ENCODE measurements at places on chromosomes 5 and 9.

DNA sequence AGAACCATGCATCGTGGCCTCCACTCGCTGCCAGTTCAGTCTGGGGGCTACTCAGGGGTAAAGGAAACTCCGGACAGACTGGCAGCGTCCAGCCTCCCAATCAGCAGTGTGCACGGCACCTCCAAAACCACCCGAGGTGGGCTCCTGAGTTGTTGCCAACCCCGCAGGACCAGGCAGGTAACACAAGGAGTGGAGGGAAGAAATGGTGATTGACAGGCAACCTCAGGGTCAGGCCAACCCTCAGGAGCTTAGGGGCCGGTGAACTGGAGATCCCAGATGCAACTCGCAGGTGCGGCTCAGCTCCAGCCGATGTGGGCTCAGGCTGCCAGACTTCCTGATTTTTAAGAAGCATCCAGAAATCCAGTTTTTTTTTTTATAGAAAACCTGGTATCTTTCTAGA, 37.3 kb upstream of the AKNA start:
- no peak for DNase-seq

- no peak for DNase-seq
Measured at GRCh38 chr5:105501315-105501714, 1938.7 kb upstream of the NUDT12 start.

DNA sequence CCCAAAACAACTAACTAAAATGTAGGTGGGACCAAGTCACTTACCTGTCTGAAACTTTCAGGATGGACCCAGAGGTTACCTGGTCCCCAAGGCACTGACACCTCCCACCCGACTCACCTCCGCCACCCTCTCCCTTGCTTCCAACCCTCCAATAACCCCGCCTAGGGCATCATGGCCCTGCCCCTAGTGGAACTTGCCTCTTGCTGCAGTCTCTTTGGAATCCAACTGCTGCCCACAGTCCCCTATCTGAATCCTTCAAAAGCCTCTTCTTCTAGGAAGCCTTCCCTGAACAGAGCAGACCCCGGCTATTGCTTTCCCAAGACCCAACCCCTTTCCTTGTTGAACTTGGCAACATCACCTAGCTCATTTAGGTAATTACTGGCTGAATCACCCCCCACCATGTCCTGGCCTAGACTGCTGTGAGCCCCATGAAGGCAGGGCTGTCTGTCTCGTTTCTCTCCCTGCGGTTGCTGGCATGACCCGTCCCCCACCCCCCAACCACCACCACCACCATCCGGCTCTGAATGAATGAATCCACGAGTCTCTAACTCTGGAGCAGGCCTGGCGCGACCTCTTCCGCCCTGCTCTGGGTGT, 9.4 kb downstream of the CRB2 start:
- no peak for DNase-seq

GRCh38 chr9:91992461-91993041, 42.5 kb upstream of the ROR2 start:
- DNase-seq: no peak

DNA sequence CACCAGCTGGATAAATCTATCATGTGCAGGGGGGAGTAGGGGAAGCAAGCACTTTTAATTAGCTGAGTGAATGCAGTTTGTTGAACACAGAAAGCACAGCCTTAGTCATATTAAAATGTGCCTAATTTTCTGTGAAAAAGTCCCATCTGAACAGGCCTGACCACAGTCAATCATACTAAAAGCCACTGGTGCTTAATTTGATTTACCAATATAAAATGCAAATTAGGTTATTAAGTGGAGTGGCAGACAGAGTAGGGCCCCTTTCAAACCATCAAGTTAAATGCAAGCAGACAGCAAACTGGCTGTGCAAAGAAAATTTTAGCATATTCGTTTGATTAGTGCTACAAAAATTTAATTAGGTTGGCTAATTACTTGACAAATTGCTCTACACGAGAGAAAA, 176.1 kb downstream of the ISL1 start:
- DNase-seq: no peak

DNA sequence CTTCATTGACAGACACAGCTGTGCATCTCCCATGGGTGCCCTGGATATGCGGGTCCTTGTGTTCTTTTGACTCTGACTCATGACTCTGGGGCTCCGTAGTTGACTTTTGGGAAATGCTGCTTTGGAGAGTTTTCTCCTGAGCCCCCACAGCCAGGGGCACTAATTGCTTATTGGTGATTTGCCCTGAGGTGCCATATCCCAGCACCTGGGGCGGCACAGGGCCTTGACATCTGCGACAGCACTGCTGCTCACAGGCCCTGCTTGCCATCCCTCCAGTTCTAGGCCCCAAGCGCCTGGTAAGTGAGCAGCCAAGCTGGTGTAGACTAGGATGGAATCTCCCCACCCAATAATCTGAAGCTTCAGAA, 75.1 kb downstream of the AMBP start:
- DNase-seq: no peak

DNA sequence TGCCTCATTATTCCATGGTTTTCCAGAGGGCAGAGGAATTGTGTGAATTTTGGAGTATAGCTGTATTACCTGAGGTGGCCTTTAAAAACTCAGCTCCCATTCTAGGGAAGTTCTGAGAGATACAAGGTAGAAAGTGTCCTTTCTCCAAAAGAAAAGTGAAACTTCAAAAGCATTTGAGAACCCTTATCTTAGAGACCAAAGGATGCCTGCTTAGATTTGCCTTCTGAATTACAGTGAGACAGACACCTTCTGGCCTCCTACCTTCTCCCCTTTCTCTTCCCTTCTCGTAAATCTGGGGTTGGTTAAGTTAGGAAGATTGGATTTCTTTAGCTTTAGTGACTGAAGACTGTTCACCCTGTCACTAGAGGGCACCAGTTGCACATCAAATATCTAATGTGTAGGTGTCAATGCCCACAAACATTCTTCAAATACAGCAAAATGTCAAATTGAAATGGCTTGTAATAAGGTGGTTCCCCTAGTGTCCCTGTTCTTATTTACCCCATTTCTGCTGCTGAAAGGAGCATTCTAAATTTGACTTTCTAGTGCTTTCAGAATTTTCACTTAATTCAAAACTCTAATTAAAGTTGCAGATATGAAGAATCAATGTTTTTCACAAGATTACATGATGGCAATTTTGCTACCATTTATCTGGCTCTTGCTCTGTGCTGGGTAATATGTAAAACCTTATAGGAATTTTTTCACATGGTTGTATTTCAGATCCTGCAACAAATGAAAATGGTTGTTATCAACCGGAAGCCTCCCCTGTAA, 46.7 kb downstream of the PRRC1 start:
- peak; percentile 67 for DNase-seq

GRCh38 chr9:105886136-105886535, 191.8 kb downstream of the TMEM38B start:
- no peak for DNase-seq

GRCh38 chr9:36121971-36122370, 14.6 kb upstream of the GLIPR2 start:
- DNase-seq: no peak

DNA sequence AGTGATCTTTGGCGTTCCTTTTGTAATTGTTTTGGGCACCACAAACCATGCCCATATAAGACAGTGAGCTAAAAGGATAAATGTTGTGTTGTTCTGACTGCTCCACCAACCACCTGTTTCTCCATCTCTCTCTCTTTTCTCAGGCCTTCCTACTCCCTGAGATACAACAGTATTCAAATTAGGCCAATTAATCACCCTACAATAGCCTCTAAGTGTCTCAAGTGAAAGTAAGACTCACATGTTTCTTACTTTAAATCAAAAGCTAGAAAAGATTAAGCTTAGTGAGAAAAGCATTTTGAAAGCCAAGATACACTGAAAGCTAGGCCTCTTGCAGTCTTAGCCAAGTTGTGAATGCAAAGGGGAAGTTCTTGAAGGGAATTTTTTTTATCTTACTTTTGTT, 268.8 kb upstream of the NREP start:
- DNase-seq: no peak

DNA sequence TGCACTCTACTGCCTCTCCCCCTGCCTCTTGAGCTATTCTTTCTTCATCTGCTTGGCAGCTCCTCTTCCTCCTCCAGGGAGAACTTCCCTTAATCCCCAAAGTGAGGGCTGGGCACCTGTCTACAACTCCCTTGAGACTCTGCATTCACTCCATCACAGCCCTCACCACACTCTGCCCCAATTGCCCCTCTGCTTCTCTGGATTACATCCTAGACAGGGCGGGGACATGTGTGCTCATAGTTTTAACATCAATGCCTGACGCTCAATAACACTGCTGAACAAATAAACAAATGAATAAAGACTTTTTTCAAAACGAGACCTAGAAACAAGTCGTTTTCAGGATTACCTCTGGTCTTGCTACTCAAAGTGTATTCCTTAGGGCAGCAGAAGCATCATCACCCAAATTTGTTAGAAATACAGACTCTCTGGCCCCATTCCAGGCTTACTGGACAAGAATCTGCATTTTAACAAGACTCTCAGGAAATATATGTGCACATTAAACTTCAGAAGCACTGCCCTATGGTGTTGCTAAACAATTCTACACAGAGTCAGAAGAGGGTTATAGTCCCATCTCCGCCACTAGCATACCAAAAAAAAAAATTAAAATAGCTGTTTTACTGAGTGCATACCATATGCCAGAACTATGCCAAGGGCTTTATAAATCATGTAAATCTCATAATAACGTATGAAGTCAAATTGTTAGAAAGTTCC, 115.6 kb downstream of the CDK5RAP2 start:
- no peak for DNase-seq

- no peak for DNase-seq
Measured at GRCh38 chr5:34756781-34757624, 82.0 kb upstream of the TTC23L start.

DNA sequence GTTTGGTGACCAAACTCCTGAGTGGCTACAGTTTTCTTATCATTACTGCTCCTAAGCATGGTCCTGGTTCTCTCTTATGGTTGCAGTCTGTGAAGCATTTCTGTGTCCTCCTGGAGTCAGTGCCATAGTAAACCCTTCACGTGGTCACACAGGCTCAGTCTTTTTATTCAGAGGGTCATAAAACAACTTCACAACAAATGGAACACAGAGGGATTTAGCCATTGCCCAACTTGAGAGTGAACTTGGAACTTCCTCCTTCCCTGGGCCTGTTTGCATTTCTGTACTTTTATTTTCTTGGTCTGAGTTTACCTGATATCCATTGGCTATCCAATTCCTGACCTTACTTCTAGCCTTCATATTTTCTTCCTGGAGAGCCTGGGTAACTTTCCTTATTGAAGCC, 144.9 kb downstream of the CCDC192 start:
- no peak for DNase-seq

DNA sequence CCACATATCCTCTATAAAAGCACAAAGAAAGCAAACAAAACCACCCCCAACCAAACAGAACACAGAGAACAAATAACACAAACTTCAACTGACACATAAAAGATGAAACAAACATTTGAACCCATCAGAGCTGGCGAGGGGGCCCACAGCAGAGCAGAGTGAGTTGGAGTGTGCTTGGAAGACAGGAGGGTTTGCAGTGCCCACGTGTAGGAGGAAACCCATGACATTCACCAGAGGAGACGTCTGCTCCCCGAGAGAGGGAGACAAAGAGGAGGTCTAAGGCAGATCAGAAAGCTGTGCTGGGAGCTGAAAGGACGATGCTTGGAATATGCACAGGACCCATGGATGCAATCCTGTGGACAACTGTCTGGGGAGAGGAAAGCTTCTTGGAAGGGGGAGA, 27.0 kb downstream of the MRPL36 start:
- DNase-seq: no peak

DNA sequence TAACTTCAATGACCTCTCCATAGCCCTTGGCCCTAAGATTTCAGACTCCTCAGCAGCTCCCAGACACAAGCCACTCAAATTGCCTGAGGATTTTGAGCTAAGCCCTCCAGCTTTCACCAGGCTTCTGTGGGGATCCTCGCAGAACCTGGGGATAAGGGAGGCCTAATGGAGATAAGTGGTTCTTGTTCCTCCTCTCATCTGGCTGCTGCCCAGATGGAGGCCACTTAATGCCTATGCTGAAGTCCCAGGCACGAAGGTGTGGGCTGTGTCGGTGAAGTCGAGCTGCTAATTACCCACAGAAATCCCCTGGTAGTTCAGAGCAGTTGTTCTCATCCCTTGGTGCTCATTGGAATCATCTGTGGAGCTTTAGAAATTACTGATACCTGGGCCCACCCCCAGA, 10.3 kb upstream of the FAT2 start:
- DNase-seq: no peak

- DNase-seq: no peak
Measured at GRCh38 chr5:139657363-139658321, 9.5 kb downstream of the CXXC5 start.

GRCh38 chr5:135832941-135833920, 1.2 kb upstream of the SLC25A48 start:
- DNase-seq: no peak

DNA sequence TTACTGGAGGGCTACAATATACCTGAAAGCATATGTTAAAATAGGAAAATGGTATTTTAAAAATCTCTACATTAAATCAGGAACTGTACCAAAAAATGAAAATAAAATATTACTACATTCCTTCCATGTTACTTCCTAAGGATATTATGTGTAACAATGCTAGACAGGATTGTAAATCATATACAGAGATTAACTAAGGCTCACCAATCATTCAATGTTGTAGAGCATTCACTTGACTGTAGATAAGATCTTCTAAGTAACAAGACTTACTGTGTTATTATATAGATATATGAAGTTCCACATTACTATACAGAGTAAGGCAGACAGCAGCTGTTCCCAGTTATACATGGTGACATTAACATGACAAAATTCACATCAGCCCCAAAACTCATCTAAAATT, 1919.1 kb upstream of the CDH9 start:
- no peak for DNase-seq

DNA sequence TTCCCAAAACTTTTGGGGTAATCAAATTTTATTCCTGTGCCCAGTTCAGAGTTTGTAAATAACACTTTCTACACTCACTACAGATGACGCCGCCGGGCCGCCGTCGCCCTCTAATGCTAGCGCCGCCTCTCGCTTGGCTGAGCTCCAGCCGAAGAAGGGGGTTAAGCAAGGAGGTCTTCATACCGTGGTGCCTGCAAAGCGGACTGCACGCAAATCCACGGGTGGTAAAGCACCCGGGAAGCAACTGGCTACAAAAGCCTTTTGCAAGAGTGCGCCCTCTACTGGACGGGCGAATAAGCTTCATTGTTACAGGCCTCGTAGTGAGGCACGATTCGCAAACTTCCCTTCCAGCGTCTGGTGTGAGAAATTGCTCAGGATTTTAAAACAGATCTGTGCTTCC, 280.4 kb downstream of the MEF2C start:
- no peak for DNase-seq

DNA sequence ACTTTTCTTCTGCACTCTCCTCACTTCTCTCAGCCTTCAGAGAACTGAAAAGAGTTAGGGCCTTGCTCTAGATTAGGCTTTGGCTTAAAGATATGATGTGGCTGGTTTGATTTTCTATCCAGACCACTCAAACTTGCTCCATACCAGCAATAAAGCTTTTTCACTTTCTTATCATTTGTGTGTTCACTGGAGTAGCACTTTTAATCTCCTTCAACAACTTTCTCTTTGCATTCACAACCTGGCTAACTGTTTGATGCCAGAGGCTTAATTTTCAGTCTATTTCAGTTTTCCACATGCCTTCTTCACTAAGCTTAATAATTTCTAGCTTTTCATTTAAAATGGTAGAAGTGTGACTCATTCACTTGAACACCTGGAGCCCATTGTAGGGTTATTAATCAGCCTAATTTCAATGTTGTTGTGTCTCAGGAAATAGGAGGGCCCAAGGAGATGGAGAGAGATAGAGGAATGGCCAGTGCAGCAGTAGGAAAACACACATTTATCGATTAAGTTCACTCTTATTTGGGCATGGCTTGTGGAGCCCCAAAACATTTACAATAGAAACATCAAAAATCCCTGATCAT, 5.9 kb downstream of the ATPSCKMT start:
- DNase-seq: no peak

Measured in CD4-positive, alpha-beta T cell treated with Interleukin-2 at 100 ng/mL for 4 hours (primary cell).